ENCODE measurements at places on chromosomes 12 and 14.

DNA sequence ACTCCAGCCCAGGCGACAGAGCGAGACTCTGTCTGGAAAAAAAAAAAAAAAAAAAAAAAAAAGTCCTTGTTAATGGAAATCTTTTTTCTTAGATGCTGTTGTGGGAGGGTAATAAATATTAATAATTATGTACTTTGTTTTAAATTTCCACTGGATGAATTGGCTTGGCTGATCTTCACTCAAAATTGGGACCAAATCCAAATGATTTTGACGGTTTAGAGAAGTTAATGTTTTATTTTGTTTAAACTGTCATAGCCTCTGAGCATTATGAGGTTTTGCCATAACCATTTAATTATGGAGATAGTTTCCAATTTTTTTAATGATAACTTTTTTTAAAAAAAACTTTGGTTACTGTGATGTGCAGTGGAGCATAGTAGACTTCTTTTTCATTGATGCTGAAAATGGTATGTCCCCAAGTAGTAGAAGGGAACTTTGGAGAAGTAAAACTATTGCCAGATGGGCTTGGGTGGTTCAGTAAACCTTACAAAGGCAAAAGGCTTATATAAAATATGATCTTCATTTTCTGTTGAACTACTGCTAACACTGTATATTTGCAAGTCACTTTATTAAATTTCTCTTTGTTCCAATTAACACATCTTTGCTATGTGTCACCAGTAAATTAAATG, 3.9 kb upstream of the PMCH start:
- DNase-seq: no peak

DNA sequence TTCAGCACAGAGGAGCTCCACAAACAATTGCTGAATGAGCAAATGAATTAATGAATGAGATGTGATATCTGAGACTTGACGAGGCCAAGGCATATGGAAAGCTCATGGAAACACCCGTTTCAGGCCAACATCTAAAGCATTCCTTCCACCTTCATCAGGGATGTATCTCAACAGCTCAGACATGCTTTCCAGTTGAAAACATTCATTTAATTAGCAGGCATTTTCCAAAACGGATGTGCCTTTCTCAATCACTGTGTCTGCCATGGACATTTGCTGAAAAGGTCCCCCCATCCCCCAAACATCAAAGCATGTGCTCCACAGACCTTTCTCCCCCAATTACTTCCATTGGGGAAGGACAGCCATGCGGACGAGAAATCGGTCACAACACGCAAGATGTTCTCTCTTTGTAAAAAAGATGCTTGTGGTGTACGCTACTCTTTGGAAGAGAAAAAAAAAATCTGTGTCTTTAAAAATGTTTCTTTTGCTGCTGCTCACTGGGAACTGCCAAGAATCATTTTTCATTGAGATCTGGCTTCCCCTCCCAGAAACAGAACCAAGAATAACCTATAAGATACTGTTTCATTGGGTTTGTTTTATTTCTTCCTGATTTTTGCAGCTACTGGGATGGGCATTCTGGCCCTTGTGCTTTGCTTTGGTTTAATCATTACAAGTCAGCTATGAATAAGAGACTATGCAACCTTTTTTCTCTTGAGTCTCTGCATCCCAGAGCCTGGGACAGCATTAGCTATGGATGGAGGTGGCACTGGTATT, 528.2 kb downstream of the MED13L start:
- DNase-seq: no peak

GRCh38 chr12:84091651-84092050, 820.9 kb downstream of the SLC6A15 start:
- no peak for DNase-seq

DNA sequence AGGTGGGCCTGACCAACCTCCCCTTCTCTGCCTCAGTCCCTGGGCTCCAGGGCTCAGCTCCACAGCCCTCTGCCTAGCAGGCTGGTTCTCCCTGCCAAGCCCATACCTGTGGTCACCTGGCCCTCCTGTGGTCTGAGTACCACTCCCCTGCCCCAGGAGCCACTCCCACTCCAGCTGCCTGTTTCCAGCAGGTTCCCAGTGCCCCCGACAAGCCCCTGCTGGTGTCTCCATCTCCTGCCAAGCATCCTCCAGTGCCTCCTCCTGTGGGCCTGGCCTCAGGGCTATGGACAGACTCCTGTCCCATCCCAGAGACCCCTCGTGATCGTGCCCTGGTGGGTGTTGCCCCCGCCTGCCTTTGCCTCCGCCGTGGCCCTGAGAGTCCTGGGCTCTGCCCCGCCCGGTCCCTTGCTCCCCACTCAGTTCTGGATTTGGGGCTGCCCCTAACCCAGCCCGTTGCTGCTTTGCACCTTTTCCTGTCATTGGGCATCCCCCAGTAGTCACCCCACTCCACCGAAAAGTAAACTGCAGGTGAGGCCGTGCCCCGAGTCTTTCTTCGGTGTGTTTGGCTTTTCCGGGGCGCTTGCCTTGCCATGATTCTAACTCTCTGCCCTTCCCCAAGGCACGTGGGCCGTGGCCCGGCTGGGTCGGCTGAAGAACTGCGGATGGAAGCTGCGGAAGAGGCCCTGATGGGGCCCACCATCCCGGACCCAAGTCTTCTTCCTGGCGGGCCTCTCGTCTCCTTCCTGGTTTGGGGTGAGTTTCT, 9.8 kb downstream of the MEG3 start:
- no peak for DNase-seq

DNA sequence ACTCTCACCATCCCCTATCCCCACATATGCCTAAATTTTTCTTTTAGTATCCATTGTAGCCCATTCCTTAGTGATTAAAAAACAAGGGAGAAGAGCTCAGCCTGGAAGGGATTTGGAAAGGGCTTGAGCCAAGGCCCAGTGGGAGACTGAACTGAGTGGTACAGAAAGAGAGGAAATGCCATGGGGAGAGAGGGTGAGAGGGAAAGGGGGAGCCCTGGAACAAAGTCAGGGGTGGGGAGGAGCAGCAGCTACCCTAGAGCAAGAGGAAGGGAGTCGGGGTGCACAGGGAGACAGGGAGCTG, 2.6 kb upstream of the ATN1 start:
- DNase-seq: no peak

DNA sequence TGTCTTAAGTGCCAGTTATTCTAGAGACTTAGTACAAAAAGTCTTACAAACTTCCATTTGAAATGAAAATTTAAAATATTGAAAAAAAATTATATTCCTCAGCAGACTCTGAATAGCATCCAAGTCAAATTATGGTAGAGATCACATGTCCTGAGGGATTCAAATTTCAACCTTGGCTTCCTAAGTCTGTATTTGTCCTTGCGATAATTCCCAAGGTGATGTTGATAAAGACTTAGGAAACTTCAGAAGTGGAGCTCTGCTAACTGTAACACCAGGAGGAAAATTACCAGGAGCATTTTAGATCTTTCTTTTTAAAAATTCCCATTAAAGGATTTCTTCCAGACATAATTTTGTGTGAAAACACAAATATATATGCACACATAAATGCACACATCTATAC, 178.3 kb downstream of the IPO8 start:
- no peak for DNase-seq
